Activated CD4-positive, alpha-beta T cell treated with anti-CD3 and anti-CD28 coated beads, Interleukin-2, Interleukin-4, amounts not matched to agents 100 ng/mL and 50 ng/mL, durations not matched to agents 16 hours and 8 hours (primary cell): ENCODE measurements at places on chromosomes 11 and 22.
A peak's percentile ranks its signal among the peaks of the same experiment; 100 is the strongest.

DNA sequence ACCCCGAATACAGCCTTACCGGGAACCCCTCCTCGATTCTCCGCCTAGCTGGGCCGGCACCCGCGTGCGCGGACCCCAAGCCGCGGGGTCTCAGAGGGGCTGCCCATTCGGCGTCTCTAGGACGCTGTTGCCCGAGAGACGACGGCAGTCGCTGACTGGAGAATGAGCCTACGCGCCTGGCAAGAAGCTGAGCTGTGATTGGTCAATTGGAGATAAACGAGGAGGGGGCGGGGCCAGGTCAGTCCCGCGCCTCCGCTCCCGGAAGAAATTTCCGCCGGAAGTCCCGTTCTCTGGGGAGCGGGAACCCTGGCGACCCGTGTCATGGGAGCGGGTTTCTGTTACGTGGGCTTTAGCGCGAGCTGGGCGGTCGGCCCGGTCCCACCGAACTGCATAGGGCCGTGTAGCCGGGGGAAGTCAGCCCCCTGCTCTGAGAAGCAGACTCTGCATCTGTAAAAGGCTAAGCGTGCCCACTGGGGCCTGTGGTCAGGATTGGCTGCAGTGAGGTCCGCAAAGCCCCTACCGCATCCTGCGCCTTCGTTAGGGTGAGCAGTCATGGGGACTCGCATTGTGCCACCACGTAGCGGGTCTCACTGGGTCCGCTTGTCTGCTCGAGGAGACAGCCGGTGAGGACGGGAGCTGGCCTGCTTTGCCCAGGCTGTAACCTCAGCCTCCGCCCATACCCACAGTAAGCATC is at the start of gene EFCAB6:
TSS of gene EFCAB6 (minus strand) at position 157 of the 694 bp plus-strand sequence. CDS start 29,987 bp downstream, outside the sequence.
- DNase-seq: peak; percentile 95

- DNase-seq: peak; percentile 45
Observed at GRCh38 chr11:17063171-17064002, 14.1 kb downstream of the RPS13 start.

GRCh38 chr22:50730013-50730891 is 7.8 kb upstream of the ACR start:
- DNase-seq: no peak

- DNase-seq: no peak
Observed at GRCh38 chr11:27431808-27432207, 40.8 kb downstream of the LGR4 start.

DNA sequence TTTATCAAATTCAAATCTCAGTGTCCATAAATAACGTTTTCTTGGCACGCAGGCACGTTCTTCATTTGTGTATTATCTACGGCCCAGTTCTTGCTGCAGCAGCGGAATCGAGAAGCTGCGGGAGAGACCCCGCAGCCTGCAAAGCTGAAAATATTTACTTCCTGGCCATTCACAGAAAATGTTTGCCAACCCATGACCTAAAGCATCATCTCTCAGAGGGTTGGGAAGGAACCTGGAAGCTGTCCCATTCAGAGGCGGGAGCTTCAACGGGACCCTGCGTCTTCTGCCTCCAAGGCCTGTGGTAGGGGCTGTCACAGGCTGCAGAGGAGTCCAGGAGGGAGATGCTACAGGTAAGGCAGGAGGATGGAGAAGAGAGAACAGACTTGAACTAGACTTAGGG is 319.2 kb downstream of the MN1 start:
- DNase-seq: no peak

DNA sequence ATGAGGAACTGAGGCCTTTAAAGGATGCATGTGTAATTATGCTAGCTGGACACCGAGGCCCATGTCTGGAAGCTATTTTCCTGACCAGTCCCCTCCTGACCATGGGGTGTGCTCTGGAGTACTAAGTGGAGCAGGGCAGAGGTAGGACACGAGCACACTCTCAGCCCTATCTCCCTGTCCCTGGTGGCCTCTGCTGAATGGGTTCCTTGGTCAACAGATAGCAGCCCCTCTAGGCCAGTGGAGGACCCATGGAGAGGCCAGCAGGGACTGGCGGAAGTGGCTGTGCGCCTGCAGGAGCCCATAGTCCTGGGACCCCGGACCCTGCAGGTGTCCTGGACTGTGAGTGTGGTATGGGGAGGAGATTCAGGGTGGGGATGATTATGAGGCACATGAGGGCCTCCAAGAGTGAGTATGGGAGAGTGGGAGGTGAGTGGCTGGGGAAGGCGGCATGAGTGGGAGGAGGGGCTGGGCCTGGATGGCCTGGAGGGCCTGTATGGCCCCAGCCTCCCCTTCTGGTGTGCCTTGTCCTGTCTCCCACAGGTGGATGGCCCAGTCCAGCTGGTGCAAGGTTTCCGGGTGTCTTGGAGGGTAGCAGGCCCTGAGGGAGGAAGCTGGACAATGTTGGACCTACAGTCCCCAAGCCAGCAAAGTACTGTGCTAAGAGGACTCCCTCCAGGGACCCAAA is 9.5 kb downstream of the ROBO3 start:
- DNase-seq: no peak

DNA sequence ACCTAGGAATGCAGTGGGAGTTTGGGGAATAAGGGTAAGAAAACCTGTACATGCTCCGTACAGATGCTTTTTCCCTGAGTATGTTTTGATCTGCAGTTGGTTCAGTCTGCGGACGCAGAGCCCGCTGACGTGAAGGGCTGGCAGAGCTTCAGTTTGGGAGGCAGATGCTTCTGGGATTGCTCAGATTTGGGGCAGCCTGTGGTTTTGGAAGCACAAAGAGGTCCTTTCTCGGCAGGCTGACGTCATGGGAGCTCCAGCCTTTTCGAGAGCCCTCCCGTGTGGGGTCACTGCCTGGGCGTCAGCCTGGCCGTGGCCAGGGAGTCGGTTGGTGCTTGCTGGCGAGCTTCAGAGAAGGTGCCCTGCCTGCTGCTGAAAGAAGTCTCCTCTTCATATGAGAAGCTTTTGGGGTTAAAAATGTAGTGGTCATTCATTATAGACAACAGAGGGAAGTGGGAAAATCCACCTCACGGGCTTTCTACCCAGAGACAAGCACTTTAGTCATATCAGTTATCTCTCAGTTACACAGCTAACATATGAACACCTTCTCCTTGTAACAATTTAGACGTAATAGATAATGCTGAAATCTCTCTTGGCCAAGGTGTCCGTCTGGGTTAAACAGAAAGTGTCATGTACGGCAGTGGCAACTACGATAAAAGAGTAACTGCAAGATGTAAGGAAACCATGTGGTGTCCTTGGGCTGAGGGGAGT is 26.8 kb downstream of the TPCN2 start:
- DNase-seq: no peak

- DNase-seq: no peak
Observed at GRCh38 chr11:61507012-61507768, 1.4 kb upstream of the LRRC10B start.

DNA sequence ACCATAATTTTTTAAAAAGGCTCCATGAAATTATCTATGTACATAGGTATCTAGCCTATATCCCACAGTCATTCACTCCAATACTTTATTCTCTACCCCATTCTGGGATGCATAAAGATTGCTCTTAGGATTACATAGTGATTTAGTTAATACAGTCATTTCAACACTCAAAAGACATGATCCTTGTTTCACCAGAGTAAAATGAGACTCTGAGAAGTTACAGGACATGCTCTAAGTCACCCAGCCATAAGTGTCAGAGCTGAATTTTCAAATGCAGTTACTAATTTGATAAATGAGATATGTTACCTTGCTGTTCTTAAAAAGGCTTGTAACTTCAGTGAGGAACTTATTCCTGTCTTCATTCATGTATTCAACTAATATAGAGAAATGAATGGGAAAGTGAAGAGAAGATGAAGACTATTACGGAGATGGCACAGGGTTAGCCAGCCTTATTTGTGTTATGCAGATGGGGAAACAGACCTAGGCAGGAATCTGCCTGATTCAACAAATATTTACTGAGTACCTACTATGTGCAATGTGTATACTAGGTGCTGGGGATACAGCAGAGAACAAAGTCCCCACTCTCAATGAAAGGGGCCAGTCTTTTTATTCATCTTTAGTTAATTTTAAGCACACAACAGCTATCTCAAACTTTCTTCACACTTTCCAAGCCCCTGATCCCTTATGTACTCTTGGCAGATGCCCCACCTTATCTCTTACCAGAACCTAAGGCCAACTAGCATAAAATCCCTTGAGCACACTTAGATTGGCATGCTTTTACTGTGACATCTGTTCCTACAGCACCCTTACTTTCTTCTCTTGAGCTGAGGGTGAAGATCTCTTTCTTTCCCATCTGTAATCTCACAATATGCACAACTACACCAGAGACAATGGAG is 21.6 kb downstream of the MAPK1 start:
- no peak for DNase-seq

- DNase-seq: no peak
Observed at GRCh38 chr11:2090172-2091111, 48.7 kb downstream of the IGF2 start.

- no peak for DNase-seq
Observed at GRCh38 chr11:24391167-24391566, 105.7 kb upstream of the LUZP2 start.

DNA sequence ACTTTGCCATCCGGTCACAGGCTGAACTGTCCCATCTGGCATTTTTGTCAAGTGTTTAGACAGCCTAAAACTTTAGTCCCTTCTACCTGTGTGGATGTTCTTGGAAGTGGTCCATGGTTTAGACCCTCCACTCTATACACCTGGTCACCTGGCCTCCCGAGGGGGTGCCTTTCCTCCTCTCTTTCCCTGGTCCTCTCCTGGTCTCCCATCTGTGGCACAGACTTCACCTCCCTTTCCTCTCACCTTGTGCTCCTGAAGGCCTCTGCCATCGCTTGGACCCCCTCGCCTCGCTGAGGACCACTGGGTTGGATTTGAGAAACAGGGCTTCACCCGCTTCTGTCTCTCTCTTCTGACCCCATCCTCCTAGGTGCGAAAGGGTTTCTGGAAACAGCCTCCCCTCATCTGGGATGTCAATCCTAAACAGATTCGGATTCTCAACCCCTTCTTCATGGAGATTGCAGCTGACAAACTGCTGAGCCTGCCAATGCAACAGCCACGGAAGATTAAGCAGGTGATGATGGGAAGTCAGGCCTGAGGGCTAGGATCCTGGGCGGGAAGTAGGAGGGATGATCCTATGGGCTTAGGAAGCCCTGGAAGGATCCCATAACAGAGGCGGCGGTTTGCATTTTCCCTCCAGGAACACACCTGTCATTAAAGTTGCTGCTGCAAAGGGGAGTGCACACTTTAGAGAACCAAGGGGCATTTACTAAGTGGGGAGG is 53.6 kb downstream of the ST3GAL4 start:
- DNase-seq: no peak

DNA sequence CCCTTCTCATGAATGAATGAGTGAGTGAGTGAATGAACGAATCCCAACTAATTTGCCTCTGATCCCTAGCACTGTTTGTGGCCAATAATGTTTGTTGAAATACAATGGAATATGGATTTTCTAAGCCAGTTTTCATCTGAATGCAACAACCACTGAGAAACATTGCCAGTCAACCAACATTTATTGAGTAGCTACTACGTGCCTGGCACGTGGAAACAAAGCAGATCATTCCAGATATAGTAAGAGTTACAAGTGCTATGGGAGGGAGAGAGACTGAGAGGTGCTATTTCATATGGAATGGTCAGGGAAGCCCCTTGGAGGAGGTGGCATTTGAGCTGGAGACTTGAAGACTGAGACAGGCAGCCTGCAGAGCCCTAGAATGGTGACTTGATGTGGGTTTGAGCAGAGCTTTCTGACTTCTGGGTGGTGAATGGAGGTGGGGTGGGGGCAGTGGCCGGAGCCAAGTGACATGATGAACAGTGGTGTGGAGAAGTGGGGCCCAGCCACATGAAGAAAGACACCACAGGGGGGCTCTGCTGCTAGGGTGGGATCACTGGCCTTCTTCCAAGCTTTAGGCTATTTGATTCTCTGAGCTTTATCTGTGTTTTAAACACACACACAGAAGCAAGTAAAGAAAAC is 35.1 kb upstream of the SMTN start:
- no peak for DNase-seq

- peak; percentile 62 for DNase-seq
Observed at GRCh38 chr11:65366340-65366773, 11.8 kb downstream of the TIGD3 start.

GRCh38 chr22:40541300-40541699 is 95.2 kb downstream of the MRTFA start:
- DNase-seq: no peak

DNA sequence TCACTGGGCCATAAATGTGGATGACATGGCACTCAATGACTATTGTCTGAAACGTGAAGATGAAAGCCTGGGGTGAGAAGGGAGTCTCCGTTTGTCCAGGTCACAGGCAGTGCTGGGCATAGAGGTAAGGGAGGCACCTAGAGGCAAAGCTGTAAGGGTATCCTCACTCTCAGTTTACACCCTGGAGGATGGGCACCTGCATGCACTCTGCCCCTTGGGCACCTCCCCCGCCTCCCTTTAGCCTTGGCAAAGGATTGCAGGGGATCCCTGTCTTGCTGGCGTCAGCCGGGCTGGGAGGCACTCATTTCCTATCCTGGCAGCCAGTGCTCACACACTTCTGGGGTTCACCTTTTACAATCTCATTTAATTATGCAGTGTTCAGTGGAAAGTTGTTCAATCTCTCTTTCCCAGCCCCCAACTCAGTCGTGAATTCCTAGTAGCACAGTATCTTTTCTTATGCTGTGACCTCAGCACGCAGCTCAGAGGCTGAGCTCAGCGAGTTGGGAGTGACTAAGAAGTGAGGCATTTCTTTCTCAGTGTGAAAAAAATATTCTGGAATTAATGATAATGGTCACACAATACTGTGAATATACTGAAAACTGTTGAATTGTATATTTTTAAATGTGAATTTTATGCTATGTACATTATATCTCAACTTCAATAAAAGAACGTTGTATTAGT is 866.6 kb downstream of the BRD1 start:
- no peak for DNase-seq

GRCh38 chr11:129644326-129644725 is 171.3 kb upstream of the TMEM45B start:
- DNase-seq: no peak

- no peak for DNase-seq
Observed at GRCh38 chr11:75346296-75346695, 5.2 kb downstream of the ARRB1 start.

DNA sequence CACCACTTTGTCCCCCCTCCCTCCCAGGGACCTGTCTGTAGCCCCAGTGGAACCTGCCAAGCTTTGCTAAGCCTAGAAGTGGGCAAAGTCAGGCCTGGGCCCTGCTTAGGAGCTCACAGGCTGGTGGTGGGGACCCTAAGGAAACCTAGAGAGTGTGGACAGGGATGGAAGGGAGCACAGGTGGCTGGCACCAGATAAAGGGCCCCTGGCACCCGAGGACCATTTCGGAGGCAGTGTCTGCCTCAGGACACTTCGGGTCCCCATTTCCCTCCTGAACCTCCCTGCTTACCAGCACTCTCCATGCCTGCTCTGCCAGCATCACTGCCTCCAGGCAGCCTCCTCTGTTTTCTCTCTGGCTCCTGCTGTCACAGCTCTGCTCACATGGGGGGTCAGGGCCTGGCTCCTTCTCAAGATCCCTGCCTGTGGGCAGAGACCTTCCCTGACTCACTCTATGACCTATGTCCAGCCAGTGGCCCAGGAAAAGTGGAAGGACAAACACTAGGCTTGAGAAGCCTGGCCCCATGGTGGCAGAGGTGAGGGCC is 13.6 kb upstream of the OMP start:
- DNase-seq: no peak

- no peak for DNase-seq
Observed at GRCh38 chr11:131423688-131424087, 53.3 kb downstream of the NTM start.
